Metanephros (tissue), 2 donors: ENCODE measurements at places on chromosomes 1 and 21. TPM values are rescaled to one million over a fixed set of nuclear protein-coding genes. Genes with fewer than 3 reads are reported as not detected.

PTPN7 gene
- 3.0 TPM for total RNA-seq

LIN28A gene
- total RNA-seq: not detected

KAZN gene
- total RNA-seq: 23.9 TPM

NGF gene
- total RNA-seq: 2.2 TPM

PTAFR gene
- total RNA-seq: 4.8 TPM

SPRR2E gene
- not detected for total RNA-seq

CYP4X1 gene
- total RNA-seq: 7.4 TPM

AHDC1 gene
- 45.4 TPM for total RNA-seq

SPATA46 gene
- total RNA-seq: not detected

MFSD2A gene
- total RNA-seq: 4.4 TPM

MINDY1 gene
- 45.6 TPM for total RNA-seq
